ENCODE measurements at places on chromosomes 2 and 18. TPM values are rescaled to one million over a fixed set of nuclear protein-coding genes. Genes with fewer than 3 reads are reported as not detected.

DNA sequence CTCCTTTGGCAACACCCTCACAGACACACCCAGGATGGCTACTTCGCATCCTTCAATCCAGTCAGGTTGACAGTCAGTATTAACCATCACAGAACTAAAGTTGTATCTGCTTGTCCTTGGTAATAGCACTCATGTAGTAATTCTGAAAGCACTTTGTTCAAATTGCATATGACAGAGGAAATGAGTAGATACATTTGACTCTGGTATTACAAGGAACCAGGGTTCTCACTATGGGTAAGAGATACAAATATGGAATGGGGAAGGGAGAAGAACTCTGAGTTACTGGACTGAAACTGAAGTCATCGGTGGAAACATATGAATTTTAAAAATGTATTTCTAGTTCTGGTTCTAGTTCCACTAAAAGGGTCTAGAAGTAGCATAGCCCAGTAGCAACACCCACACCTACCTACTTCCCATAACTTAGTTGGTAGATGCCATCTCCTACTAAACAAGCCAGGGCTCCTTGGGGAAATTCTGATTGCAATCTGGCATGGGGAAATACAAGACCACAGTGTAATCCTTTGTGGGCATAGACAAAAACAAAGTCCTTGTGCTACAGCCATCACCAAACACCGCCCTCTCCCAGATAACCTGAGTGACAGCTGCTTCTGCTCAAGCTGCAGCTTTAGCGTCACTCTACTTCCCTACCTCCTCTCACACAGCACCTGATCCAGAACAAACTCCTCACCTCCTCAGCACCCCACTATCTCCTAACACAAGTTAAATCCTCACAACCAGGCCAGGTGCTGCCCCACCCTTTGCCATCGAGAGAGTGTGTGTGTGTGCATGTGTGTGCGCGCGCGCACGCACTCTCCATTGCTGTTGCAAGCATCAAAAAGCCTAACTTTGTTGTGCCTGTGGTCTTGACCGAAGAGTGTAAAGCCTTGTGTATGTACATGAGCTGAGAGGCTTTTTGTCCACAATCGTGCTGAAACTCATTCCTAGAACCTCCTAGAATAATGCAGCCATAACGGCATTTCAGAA, 31.4 kb upstream of the CD226 start:
- DNase-seq = no peak

DNA sequence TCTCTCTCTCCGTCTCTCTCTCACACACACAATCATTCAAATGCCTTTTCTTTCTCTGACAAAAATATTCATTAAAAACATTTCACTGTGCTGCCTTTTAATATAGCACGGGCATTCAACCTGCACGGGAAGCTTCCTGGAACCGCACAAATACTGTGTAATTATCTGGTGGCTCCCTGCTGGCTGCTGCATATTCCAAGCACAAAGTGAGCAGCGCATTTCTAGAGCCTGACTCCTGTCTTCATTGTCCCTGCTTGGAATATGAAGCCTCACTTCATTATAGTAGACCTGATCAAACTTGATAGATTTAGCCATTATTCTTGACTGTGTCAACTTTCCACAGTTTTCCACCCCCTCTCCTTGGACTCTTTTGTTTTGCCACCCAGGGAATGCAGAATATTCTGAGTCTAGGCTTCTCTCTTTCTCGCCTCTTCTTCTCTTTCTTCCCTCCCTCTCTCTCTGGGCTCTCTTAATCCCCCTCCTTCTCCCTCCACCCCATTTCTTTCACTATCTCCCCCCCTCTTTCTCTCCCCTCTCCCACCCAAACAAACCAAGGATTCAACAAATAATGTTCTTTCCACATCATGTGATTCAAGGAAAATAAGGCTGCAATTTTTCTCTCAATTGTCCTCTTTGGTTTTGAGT, 672.1 kb upstream of the FANCL start:
- no peak for DNase-seq

DNA sequence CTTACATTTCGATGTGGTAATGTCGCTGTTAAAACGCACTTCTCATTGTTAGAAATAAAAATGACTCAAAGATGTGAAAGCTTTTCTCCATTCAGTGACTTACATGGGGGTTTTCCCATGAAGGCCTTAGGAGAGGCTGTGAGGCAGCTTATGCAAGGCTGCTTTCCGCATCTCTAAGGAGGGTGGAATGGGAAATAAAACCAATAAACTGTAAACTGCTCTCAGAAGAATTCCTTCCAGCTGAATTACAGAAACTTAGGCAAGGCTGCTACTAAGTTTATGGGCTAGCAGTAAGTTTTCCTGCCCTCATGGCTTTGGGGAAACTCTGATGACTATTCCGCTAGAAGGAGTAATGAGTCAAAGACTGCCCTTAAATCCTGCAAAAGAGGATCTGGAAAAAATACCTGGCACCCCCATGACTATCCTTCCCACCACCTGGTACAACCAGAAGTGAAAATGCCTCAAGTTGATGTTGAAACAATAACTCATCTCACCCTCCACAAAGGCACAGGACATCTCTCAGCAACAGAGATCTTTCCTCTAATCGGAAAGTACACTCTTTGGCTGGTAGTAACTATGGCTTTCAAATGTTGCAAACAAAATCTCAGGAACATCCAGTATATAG, 97.7 kb upstream of the SMAD7 start:
- no peak for DNase-seq

GRCh38 chr2:86645752-86646151, 22.1 kb upstream of the RNF103 start:
- no peak for DNase-seq

GRCh38 chr2:129901754-129902415, 77.6 kb upstream of the RAB6C start:
- DNase-seq = no peak

DNA sequence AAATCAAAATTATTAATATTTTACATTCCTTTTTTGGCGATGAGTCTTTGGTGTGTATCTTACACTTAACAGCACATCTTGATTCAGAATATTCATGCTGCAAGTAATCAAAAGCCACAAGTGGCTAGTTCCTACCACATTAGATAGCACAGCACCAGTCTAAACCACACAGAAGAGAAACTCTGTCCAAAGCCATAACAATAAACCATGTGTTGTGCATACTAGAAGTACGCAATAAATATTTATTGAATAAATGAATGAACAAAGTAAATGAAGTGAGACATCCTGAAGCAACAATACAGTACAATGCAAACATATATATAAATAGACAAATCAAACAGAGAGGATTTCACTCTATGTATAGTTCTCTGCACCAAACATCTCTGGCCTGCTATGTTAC, 287.3 kb downstream of the EXOC6B start:
- no peak for DNase-seq

- no peak for DNase-seq
These were observed 8.8 kb downstream of the PELI1 start for GRCh38 chr2:64135421-64135820.

DNA sequence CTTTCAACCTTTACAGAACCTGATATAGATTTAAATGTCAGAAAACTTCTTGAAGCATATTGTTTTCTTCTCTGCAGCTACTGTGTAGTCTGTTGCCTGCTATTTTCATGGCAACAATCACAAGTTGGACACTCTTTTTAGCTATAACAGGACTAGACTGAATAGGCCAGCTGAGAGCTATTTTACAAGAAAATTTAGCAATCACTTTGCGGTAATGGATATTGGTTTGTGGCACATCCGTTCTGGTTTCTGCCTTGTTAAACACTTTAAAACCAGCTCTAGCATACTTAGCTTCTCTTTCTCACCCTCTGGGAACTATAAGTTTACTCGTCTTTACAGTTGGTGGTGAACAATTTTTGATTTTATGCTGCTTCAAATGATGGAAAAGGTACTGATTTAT, 125.7 kb downstream of the MAP2 start:
- no peak for DNase-seq

GRCh38 chr2:136254681-136255080, 136.7 kb upstream of the CXCR4 start:
- no peak for DNase-seq

DNA sequence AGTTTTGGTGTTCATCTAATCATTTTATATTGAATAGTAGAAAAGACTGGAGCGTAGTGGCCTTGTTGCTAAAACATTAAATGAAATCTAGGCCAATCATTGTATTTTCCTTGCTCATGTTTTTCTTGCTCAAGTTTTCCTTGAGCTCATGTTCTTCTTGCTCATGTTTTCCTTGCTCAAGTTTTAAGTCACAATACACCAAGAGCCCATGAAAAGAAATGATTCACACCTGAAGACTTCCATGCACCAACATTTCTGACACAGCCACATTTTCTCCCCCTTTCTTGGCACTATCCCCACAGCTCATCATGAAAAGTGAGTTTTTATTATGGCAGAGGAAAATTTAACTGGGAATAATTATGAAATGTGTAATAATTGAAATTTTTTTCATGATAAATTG, 92.0 kb downstream of the LRP1B start:
- DNase-seq = no peak

- DNase-seq = no peak
These were observed 70.3 kb downstream of the TMEM17 start for GRCh38 chr2:62435720-62436119.

DNA sequence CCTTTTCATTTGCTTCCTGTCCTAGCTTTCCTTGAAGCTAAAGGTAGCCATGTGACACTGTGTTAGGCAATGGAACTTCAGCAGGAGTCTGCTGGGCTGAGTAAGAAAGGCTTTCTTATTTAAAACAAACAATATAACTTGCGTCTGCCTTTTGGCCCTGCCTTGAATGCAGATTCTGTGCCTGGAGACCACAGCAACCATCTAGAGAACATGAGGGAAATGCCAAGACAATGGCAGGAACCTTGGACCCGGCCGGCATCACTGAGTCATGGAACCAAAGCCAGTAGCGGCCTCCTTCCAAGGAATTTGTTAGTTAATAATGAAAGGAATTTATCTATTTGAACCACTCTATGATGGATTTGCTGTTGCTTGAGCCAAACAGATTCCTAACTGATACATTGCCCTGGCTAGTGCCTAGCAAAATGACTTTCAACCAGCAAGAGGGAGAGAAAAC, 207.5 kb upstream of the EPHA4 start:
- peak; percentile 83 for DNase-seq

GNAL gene
- polyA plus RNA-seq = 0.60 TPM

DTNB gene
- polyA plus RNA-seq = 4.4 TPM

ARHGAP15 gene
- polyA plus RNA-seq = 6.0 TPM

SYT4 gene
- polyA plus RNA-seq = 1.1 TPM

GMPPA gene
- 44.2 TPM for polyA plus RNA-seq

- DNase-seq = no peak
These were observed 35.7 kb downstream of the NRP2 start for GRCh38 chr2:205717999-205718398.

DNA sequence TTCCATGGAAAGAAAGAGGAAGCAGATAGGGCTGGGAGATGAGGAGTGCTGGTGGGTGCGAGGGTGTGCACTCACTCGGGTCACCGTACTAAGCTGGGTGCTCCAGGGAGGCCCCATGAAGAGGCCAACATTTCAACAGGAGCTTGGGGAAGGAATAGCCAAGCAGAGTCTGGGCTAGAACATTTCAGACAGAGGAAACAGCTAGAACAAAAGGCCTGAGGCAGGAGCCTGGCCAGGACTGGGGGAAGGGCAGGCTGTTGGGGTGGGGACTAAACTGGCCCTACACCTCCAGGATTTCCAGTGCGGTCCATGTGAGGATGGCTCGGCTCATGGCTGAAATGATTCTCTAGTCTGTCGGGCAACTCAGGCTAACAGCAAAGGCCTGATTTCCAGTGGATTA, 90.8 kb downstream of the ZFP36L2 start:
- no peak for DNase-seq

- DNase-seq = no peak
These were observed 7.4 kb upstream of the TMEM214 start for GRCh38 chr2:27025281-27025800.

CRYGD gene
- not detected for polyA plus RNA-seq

ANKRD23 gene
- polyA plus RNA-seq = 0.69 TPM

- no peak for DNase-seq
These were observed 57.9 kb downstream of the SLC66A3 start for GRCh38 chr2:11213090-11213638.

- DNase-seq = no peak
These were observed 19.0 kb upstream of the KLF7 start for GRCh38 chr2:207184768-207185167.

VWC2L gene
- polyA plus RNA-seq = not detected

DNA sequence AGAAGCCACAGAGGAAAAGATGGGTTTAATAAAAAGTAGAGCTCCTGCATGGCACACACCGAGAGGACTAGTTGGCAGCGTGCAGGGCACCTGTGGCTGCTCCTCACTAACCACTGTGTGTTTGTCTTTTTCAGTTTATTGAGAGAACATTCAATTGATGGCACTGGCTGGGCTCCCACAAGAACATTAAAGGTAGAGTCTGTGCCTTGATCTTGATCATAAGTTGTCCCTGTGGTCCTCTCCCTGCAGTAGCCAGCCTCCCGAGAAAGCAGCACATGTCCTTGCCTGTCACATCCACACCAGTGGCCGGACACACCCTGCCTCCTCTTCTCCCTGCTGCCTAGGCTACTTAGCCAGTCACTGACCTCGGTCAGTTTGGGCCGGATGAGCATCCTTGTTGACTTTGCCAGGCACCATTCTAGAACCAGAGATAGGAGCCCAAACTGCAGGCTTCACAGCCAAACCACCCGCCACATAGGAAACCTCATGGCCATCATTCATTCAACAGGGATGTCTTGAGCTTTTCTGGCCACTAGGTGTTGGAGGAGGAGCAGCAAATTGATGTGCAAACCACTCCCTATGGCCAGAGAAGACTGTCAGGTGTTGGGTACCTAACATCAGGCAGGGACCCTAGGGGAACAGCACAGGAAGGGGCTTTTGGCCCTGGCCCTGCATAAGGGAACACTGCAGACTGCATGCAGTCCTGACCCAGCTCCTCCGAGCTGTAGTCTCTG, 30.2 kb upstream of the SCLY start:
- no peak for DNase-seq

MSGN1 gene
- polyA plus RNA-seq = 0.41 TPM

LCT gene
- 0.03 TPM for polyA plus RNA-seq

DNA sequence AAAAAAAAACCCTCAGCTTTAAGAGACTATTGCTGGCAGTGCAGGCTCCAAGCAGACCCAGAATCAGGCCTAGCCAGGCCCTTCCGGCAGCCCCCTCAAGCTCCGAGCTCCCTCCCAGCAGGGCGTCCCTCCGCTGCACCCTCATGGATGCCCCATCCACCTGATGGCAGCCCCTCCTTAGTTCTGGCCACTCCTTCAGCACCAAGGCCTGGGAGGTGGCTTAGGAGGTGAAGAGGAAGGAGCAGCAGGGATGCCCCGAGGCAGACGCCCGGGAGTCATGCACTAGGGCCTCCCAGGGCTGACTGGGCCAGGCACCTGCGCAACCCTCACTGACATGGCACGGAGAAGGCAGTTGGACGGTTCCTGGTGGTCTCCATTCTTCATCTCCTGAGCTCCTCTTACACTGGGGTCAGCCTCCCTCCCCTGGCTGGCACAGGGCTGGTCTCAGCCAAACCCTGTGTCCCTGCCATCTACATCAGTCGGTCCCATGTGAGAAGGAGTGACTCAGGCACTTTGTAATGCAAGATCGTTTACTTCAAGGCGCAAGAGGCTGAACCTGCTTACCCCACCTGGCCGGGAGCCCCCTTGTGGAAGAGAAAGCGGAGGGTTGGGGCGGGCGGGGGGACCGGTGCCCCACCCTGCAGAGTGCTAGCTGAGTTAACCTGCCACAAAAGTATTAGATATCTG, 53.5 kb upstream of the ID2 start:
- DNase-seq = no peak

GBX2 gene
- polyA plus RNA-seq = not detected

Measured in sigmoid colon (tissue), 7 donors.